ENCODE measurements at places on chromosomes 6 and 20.

DNA sequence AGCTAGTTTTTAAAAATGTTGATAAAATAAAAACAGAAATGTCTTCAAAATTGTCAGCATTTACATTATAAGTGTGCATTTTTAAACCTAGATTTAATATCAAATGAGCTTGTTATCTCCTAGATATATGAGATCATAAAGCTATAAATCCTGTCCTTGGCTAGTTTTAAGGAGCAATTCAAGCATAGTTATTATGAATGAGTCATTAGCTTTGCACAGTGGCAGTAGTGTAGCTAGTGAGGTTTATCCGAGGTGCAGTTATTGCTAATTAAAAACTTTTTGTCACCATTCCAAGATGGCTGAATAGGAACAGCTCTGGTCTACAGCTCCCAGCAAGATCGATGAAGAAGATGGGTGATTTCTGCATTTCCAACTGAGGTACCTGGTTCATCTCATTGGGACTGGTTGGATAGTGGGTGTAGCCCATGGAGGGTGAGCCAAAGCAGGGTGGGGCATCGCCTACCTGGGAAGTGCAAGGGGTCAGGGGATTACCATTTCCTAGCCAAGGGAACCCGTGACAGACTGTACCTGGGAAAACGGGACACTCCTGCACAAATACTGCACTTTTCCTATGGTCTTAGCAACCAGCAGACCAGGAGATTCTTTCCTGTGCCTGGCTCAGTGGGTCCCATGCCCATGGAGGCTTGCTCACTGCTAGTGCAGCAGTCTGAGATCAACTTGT lies 108.8 kb upstream of the SYNCRIP start:
- DNase-seq: no peak

GRCh38 chr6:6926856-6927255 lies 180.9 kb upstream of the RREB1 start:
- no peak for DNase-seq

DNA sequence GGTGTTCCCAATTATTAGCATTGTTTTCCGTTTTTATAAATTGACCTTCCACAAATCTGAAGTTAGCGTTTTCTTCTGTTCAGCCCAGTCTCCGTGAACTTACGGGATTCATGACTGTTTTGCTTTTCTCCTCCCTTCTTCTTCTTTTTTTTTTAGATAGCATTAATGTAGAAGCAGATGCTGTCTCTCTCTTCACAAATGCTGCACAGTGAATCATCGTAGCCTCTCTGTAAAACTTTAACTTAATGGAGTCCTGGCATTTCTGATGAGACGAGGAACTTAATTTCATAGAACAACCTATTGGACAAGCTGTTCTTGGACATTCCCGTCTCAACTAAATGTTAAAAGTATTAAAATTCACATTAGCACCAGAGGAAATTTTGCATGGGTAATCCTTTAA lies 138.0 kb upstream of the EEF1E1 start:
- no peak for DNase-seq

DNA sequence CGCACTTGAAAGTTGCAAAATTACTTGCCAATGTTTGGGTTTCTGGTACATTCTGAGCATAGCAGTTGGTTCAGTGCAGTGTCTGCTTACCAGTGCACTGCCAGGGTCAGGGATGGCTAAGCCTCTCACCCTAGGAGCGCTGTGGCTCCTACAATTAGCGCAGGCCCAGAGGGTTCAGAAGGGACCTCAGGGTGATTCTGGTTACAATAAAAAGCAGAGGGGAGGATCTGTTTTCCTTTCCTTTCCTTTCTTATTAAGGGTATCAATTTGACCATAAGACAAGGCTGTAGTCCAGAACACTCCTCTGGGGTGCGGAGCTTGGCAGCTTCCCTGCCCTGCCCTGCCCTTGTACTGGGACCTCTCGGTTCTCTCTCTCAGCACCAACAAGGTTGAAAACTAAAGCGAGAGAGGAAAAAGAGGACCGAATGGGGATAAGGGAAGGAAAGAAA lies 2.6 kb downstream of the MAFB start:
- DNase-seq: no peak

DNA sequence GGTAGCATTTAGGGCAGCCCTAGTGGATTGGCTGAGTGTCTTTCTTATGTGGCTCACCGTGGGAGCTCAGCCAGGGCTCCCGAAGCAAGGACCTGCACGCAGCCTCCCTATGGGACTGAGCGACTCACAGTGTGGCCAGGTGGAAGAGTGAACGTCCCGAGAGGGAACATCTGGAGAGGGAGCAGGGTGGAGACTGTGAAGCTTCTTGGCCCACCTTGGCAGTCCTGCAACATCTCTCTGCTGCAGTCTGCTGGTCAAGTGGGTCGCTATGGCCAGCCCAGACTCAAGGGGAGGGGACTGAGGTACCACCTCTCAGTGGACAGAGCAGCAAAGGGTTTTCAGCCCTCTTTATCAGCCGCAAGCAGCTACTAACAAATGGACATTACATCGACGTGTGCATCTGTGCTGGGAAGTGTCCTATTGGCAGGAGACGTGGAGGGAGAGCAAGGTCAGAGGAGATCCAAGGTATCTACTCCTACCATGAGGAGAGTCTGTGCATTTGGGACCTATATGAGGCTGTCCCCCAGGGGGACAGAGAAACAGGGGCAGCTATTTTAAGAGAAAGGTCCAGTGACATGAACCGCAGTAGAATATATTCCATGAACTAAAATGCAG lies 49.0 kb upstream of the NXT1 start:
- DNase-seq: no peak

DNA sequence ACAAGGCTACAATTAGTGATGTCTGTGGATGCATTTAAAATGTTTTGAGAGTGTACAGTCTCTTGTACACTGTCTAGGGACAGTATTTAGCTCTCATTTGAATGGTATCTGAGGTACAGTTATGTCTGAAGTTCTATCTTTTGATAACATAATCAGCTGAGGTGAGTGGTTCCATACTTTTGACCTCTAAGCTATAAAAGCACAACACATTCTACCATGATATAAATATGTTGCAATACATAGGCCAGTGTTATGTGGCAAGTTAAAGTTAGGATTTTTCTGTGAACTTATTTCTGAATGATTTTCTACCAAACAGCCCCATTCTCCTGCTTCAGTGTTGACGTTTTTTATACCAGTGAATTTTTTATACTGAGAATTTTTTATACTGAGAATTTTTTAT lies 77.6 kb downstream of the AKAP7 start:
- no peak for DNase-seq

- DNase-seq: no peak
These were observed 3.7 kb downstream of the TGM2 start for GRCh38 chr20:38161412-38161774.

- DNase-seq: no peak
These were observed 552.3 kb upstream of the CITED2 start for GRCh38 chr6:139926711-139927110.

- DNase-seq: no peak
These were observed 104.1 kb upstream of the FOXA2 start for GRCh38 chr20:22688485-22688884.

DNA sequence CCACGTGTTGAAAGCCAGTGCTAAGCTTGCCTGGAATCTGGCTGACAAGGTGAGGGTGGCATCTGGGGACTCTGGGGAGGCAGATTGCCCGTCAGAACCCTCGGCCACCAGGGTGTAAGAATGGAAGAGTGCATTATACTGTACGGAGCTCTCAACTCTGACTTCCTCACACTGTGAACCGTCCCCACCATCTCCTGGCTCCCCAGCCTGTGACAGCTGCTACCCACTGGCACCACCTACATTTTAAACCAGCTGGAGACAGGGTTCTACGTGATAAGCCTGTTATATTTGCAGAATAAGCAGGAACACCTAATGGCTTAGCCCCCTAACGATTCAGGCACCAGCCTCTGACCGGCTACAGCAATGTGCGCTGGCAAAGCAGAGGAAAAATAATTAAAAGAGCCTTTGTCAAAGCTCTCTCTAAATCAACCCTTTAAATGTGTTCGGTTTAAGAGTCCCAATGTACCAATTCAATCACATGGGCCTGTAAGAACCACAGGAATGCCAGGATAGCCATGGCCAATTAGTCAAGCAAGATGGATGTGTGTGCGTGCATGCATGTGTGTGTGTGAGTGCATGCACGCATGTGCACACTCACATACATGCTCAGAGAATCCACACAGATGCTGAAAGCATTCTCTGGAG lies 89.1 kb upstream of the TAB2 start:
- DNase-seq: no peak

DNA sequence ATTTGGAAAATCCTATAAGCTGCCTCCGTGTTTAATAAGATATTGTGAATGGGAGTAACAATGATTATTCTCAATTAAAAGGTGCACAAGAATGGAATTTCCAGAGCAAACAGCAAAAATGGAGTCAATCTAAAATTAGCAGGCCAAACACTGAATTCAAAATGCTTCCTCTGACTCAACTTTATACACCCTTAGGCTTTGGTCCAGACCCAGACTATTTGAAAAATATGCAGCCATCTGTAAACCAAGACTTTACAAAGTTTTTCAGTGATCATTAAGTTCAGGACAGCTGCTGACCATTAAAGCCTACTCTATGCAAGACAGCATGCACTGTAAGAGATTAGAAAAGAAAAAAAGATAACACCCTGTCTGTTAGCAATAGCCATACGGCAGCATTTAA lies 39.4 kb upstream of the CCN6 start:
- no peak for DNase-seq

DNA sequence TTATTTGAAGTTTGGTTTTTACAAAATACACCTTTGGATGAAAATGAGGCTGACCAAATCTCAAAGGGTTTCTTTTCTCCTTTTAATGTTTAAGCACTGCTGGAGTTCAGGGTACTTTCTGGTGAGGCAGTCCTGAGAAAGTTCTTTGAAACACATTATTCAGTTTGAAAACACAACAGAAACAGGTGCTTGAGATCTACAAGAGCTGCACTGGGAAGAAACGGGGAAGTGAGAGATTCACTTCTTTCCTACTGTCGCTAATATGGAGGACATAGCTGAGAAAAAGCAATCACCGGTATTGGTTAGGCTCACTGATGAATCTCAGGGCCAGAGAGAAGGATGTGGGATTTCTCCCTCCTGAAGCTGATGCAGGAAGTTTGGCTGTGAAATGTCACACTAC lies 22.9 kb upstream of the TMEM170B start:
- no peak for DNase-seq

DNA sequence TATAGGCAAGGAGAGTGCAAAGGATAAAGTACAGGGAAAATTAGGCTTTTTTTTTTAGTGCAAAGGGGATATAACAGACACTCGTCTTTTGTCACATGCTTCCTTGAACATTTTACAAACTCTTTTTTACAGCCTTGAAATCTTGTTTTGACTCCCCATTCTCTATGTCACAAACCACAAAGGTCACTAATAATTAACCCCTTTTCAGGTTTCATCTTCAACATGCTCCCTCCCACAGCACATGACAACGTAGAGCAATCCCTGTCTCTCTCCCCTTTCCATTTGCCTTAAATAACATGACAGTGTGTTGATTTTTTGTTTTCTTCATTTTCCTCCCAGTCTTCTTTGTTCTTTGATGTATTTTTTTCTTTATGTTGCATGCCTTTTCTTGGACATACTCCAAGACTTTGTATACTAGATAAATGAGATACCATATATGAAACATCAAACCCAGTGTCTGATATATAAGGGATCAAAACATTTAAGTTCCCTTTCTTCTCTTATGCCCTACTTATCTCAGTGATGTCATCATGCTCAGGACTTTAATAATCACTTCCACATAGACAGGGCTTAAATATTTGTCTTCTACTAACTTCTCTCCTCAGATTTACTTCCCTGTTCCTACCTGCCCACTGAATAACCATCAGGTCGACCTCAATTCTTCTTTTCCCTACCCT lies 378.7 kb upstream of the HSF2 start:
- no peak for DNase-seq

DNA sequence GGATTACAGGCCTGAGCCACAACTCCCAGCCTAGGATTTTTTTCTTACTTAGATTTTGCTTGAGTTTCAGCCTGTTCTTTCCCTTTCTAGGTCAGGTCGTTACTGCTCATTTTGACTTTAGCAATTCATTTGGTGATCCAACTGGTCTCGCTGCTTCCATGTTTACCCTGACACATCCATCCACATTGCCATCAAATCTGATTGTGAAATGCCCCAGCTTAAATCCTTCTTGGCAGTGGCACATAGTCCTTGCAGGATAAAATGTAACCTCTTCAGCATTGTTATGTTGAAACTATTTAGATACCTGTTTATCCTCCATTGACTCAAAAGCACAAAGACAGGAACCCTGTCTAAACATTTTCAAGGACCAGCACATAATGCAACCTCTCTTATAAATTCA lies 77.2 kb downstream of the DNAH8 start:
- DNase-seq: no peak

- no peak for DNase-seq
These were observed 168.5 kb upstream of the ATXN1 start for GRCh38 chr6:16929809-16930208.

- DNase-seq: no peak
These were observed 49.2 kb downstream of the MRAP2 start for GRCh38 chr6:84082689-84083265.

DNA sequence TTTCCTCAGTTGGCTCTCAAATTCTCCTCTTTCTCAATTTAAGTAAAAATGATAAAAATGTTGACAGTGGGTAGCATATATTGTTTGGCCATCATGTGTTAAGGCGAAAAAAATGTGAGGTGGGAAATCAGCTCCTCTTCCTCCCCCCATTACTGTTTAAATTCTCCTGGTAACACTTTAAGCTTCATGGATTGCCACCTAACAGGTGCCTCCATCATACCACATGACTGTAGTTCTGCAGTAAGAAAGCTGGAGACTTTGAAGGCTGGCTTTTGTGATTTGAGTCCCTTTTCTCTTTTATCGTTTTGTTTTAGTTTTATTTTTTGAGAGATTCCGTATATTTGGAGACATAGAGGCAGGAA lies 1.2 kb downstream of the ZFAND3 start:
- no peak for DNase-seq

GRCh38 chr20:38873050-38873581 lies 53.1 kb upstream of the FAM83D start:
- DNase-seq: no peak

GRCh38 chr20:43558412-43559146 lies at the start of gene SGK2:
Gene SGK2, plus strand, starts transcription at chr20:43559027. Its CDS starts 7,469 bp downstream, at chr20:43566496.
- no peak for DNase-seq

DNA sequence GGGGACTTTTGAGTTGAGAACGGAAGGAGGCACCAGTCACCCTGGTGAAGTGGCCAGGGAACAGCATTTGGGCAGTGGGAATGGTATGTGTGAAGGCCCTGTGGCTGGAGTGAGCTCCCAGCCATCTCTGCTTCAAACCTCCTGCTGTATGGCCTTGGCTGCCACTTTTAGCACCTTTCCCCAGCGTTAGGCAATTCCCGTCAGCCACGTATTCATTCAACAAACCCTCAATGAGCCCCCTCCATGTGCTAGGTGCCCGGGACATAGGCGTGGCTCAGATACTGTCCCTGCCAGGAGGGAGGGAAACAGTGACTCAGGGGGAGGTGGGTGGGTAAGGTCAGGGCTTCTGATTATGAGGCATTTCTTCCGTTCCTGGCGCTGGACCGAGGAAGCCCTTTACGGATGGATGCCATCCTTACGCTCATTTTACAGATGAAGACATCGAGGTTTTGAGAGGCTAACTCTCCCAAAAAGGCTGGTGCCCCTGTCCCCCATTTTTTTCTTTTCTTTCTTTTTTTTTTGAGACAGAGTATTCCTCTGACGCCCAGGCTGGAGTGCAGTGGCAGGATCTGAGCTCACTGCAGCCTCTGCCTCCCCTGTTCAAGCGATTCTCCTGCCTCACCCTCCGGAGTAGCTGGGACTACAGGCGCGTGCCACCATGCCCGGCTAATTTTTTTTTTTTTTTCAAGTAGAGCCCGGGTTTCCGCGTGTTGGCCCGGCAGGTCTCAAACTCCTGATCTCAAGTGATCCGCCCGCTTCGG lies 37.5 kb downstream of the SRC start:
- no peak for DNase-seq

All from putamen (tissue), 1 donor.